Stimulated activated CD8-positive, alpha-beta memory T cell treated with anti-CD3 and anti-CD28 coated beads, Interleukin-7, amount 100 ng/mL, for 48 hours (primary cell): ENCODE measurements at places on chromosomes 12 and 14.

DNA sequence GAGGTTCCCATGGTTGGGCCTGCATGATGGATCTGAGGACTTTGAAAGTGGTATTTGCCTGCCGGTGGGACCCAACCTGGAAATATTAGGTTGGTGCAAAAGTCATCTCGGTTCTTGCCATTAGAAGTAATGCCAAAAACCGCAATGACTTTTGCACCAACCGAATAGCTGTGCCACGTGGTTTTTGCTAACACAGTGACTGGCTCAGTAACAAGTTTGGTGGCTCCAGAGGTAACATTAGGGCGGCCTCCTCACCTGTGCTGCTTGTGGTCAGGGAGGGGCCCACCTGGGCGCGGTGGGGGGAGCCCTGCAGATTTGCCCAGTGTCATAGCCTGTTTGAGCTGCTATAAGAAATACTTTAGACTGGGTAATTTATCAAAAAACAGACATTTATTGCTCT, 1.8 kb downstream of the BDKRB2 start:
- DNase-seq, result no peak

DNA sequence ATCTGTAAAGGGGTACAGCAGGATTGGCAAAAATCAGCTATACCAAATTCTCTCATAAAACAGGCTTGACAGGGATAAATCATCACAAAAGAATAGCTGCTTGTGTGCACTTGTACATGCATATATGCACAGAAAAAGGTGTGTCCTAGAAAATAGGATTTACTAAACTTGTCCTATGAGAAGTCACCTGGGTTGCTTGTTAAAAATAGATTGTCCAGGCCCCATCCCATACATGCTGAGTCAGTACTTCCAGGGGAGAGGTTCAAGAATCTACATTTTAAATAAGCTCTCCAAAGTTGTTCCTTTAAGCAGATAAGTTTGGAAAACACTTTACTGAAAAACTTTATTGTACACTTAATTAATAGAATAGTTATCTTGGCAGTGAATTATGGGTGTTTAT, 123.1 kb downstream of the ANO6 start:
- no peak for DNase-seq

GRCh38 chr12:121983536-121984210, 38.0 kb upstream of the BCL7A start:
- no peak for DNase-seq

DNA sequence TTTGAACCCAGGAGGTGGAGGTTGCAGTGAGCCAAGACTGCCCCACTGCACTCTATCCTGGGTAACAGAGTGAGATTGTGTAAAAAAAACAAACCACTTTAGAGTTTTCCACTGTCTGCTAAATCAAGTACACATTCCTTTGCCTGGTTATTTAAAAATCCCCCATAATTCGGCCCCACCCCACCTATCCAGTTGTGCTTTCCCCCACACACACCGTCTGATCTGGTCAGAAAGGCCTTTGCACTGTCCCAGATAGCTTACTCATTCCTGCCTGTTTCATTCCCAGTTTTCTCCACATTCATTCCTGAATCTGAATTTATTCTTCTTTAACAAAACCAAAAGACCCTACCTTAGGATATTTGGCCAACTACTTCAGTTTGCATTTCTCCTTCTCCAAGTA, 29.5 kb downstream of the NINJ2 start:
- no peak for DNase-seq

GRCh38 chr14:66487164-66487563, 993 bp downstream of the CCDC196 start:
- DNase-seq, result no peak

DNA sequence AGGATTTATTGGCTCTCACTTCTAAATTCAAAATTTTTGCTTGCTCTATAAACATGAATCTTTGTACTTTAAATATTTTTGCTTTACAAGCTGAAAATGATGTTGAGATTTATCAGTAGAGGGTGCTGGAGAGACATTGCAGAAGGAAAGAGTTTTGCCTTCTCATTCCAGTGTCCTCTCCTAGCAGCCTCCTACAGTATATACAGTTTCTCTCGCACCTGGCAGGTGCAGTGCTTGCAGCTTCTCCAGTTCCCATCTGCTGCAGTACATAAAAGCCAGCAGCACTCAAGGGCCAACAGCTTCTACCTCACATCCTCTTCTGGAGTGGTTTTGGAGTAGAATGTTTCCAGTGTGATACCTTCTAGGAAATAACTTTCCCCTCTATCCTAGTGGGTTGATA, 601.8 kb upstream of the ATXN7L3B start:
- DNase-seq, result no peak

- no peak for DNase-seq
Observed at GRCh38 chr12:95690861-95691635, 99.5 kb downstream of the NTN4 start.

DNA sequence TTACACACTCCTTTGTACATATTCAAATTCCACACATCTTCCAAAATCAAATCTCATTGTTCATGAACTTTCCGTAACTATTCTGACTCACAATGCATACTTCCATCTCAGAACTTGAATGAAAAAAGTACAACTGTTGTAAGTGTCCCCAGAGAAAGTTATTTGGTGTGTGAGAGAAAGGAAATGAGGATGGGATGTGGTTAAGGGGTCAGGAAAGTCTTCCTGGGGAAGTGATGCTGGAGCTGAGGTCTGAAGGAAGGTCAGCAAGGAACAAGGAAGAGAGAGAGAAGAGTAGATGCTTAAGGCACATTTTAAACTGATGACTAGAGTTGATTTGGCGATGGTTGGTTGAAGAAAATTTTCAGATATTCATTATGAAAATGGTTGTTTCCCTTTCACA, 340.0 kb upstream of the STXBP6 start:
- DNase-seq, result no peak

- no peak for DNase-seq
Observed at GRCh38 chr12:116591855-116592637, 32.9 kb downstream of the MAP1LC3B2 start.

DNA sequence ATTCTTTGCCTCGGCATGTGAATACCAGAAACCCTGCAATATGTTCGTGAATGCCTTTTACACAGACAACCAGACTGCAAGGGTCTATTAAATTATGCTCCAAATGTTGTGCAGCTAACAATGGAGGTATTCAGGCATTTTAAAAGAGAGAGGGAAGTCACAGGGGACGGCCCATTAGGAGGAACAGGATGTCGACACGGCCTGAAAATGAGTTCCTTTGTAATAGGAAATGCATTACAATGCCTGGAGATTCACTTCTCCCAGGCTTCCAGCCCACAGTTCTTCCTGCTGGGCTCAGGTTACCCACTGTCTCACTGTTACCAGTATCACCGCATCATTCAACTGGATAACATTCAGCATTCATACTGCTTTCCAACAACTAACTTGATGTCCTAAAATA, 2.5 kb downstream of the DUSP6 start:
- no peak for DNase-seq

GRCh38 chr12:87001102-87001501, 744.9 kb upstream of the MGAT4C start:
- DNase-seq, result no peak

DNA sequence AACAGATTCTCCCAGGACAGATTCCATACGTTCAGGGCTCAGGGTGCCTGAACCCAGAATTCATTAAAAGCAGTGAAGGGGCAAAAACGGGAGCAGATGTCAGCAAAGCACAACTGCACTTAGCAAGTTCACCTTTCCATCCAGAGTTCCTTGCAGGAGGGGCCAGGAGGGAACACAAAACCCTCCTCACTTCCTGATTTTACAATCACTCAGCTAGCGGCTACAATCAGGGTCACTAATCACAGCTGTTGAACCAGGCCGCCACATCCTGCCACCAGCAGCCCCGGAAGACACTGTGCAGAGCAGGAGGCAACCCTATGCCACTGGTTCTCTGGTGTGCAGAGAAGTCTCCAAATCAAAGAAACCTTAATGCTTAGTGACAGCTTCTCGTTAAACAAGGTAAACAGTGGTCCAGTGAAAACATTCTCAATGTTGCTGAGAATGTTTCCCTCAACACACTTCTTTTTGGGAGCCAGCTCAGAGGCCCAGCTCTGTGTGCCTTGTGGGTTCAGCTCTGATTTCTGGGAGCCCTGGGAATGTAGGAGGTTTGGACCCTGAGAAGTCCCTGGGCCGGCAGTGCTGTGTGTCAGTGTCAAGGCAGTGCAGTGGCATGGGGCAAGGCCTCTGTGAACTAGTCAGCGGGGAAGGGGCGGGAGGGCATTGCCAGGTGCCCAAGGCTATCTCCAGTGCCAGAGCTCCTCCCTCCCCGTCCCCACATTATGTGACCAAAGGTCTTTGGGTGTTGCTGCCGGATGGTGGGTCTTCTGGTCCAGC, 54.5 kb downstream of the VCPKMT start:
- DNase-seq, result no peak

GRCh38 chr12:4417455-4417854, 28.2 kb downstream of the FGF6 start:
- no peak for DNase-seq

- no peak for DNase-seq
Observed at GRCh38 chr12:106064721-106065021, 74.1 kb downstream of the NUAK1 start.

DNA sequence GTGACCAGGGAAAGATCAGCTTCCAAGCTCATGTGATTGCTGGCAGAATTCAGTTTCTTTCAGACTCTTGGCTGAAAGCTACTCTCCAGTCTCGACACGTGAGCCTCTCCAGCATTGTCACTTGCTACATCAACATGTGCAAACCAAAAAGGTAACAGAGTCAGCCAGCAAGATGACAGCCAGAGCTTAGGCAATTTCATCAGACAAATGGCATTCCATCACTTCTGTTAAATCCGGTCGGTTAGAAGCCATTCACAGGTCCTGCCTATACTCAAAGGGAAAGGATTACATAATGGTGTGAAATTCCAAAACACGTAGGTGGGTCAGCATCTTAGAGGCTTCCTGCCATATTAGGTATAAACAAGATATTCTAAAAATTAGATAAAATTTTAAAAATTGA, 700.9 kb downstream of the AACS start:
- no peak for DNase-seq

DNA sequence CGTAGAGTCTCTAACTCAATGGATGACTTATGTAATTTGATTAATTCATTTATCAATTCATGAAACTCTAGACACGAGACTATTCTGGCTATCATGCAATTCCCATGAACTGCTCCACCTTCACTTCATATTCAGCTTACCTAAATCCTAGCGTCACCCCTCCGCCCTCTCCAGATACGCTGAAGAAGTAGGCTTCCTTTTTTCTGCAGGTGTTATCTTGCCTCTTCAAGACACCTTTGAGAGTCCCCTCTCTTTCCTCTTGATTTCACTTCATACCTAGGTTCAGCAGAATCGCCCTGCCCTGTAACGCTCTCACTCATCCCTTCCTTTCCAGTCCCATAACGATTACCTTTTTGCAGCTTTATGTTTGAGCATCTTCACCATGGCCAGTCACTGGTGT, 4.0 kb upstream of the RNASE4 start:
- no peak for DNase-seq

DNA sequence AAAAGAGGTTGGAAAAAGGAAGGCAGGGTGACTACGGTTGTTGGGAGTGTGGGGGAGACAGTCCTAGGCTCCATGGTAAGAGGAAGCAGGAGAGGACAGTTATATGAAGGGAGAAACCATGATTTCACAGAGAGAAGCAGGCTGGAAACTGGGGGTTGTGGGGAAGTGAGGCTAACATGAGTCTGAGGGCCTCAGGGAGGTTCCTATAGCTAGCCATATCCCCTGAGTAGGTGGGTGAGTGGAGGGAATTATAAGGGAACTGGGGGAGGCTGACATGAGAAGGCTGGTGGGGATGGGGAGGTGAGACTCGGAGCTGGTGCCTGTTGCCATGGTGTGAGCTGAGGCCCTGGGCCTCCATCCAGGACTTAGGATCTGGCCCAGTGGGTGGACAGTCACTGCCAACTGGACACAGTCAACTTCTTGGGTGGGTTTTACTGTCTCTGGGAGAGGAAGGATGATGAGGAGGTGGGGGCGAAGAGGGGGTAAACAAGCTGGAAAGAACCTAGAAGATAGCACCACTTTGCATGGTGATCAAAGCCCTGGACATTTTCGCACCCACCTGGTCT, 1.4 kb downstream of the RNASE13 start:
- no peak for DNase-seq

- DNase-seq, result no peak
Observed at GRCh38 chr12:131428091-131428685, 282.7 kb upstream of the SFSWAP start.

DNA sequence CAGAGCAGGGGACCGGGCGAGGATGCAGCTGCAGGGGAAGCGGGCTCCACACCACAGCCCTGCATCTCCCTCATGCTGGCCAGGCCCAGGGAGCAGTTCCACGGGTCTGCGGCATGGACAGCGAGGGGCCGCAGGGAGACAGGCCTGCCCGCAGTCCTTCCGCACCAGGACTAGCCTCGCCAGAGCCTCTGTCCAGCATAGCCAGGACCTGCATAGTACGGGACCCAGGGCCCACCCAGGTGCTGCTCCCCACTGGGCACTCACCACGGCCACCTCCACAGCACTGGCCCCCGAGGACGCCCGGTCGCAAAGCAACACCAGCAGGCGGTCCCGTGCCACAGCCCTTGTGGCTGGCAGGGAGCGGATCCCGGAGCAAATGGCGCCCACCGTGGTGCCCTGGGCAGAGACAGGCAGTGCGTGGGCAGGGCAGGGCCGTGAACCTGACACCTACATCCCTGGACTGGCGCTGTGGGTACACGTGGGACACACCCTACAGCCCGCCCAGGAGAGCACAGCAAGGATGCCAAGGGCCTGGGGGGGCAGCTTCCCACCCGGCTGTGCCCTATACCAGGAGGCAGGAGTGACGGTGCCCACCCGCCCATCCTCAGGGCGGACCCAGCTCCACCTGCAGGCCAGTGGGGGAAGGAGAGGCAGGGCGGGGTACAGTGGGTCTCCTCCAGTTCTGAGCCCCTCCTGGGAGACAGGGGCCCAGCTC, 23.8 kb downstream of the JAG2 start:
- no peak for DNase-seq

DNA sequence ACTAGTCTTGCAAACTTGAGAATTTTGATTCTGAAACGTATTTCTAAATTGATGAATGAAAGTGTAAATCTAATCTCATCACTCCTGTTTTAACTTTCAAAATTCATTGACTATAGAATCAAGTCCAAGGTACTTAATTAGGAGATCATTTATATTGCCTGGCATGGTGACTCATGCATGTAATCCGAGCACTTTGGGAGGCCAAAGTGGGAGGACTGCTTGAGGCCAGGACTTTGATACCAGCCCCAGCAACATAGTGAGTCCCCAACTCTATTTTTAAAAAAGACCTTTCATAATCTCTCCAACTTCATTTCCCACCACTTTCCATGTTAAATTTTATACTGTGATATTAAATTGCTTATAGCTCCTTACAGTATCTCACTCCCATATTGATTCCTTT, 3.0 kb upstream of the MIPOL1 start:
- no peak for DNase-seq

DNA sequence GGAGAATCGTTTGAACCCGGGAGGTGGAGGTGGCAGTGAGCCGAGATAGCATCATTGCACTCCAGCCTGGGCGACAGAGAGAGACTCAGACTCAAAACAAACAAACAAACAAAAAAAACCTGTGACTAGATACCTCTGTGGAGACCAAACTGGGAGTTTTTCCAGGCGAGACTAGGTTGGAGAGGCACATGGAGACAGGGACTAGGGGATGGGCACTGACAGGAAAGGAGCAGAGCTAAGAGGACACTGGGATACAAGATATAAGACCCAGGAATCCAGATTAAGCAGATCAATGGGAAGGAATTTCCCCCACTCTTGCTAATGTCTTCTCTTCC, 4.7 kb upstream of the ITGA5 start:
- no peak for DNase-seq

GRCh38 chr12:33529031-33529430, 89.4 kb upstream of the SYT10 start:
- DNase-seq, result no peak
